ENCODE measurements at places on chromosomes 3 and 15.

- DNase-seq = no peak
Measured at GRCh38 chr3:76324101-76324500, 538.8 kb upstream of the ZNF717 start.

- DNase-seq = no peak
Measured at GRCh38 chr3:166688665-166689064, 691.4 kb downstream of the ZBBX start.

DNA sequence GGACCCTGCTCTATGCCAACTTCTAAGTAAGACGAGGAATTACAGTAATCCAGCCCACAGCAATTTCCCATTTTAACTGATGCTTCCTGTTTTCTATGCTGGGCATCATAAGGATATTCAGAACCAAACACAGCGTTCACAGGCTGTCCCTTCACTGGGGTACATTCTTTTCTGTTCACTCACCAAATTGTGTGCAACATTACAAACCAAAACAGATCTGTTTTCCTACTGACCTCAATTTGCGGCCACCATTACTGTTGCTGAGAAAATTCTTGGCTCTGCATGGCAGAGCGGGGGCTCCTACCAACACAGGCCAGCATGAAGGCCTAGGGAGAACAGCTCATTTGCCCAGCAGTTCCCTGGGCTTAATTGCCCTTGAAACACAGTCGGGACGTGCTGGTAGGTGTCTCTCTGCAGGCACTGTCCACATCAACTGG is 76.5 kb downstream of the MYO1E start:
- no peak for DNase-seq

- no peak for DNase-seq
Measured at GRCh38 chr3:1883534-1883933, 215.1 kb upstream of the CNTN4 start.

GRCh38 chr3:45258317-45258716 is 32.2 kb upstream of the TMEM158 start:
- no peak for DNase-seq

All from forelimb muscle (tissue), 1 donor.